ENCODE measurements at places on chromosomes 4 and X.

- H3K4me1 ChIP-seq: no peaks in the 10 kb centered on the region
- H3K27ac ChIP-seq: peak overlapping the region; percentile 63
- peaks cover 10% of the 10 kb centered on the region for H3K27me3 ChIP-seq
- H3K36me3 ChIP-seq: no peaks in the 10 kb centered on the region
Observed at GRCh38 chr4:24980064-24980690, 50.6 kb downstream of the LGI2 start.

DNA sequence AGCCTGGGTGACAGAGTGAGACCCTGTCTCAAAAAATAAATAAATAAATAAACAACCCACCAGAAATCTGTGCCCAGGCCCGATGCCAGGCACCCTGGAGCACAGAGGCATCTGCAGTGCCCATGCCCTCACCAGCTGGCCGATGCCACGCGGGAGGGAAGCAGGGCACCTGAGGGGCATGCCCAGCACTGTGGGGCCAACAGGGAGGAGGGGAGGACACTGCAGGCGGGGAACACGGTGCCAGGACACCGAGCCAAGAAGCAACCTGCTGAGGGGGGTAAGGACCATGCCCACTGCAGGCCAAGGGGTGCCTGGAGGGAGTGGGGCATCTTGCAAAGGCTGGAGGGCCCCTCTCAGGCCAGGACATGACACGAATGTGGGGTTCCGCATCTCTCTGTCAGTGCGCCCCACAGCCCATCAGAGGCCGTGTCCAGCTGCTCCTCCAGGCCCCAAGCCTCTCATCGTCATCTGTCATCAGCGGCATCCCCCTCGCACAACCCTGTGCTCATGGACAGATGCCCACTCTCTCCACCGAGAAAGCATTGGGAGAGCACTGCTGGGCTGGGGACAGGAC, 13.3 kb upstream of the DUSP9 start:
- no peaks in the 10 kb centered on the region for H3K4me1 ChIP-seq
- H3K27me3 ChIP-seq: no peaks in the 10 kb centered on the region
- no peak overlapping the region for H3K4me3 ChIP-seq
- H3K36me3 ChIP-seq: no peaks in the 10 kb centered on the region

- H3K4me3 ChIP-seq: no peak overlapping the region
- no peaks in the 10 kb centered on the region for H3K4me1 ChIP-seq
- DNase-seq: no peak
- H3K27ac ChIP-seq: no peak overlapping the region
- H3K27me3 ChIP-seq: no peaks in the 10 kb centered on the region
Observed at GRCh38 chr4:4941751-4942150, 77.5 kb downstream of the CYTL1 start.

DNA sequence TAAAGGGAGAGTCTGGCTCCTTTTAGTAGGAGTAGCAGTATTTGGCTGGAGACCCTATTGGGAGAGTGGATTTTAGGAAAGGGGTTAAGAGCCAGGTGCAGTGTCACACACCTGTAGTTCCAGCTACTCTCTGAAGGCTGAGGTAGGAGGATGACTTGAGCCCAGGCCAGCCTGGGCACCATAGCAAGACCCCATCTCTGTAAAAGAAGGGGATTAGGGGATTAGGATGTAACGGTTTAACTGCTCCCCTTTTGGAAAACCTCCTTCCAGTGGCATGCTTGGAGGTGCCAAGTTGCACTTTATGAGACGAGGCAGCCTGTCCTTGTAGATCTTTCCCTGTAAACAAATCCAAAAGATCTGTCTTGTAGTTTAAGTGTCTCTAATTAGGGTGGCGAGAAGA, 140.0 kb downstream of the KLHL8 start:
- no peaks in the 10 kb centered on the region for H3K27me3 ChIP-seq
- peaks cover 16% of the 10 kb centered on the region for H3K36me3 ChIP-seq
- DNase-seq: no peak
- peak overlapping the region; percentile 80 for H3K27ac ChIP-seq
- H3K4me1 ChIP-seq: peaks cover 35% of the 10 kb centered on the region

GRCh38 chrX:55451990-55452832, at the start of gene MAGEH1:
Gene MAGEH1, plus strand, starts transcription at chrX:55452127. Its CDS starts 248 bp downstream, at chrX:55452375.
- DNase-seq: peak; percentile 17
- H3K27ac ChIP-seq: peak within 1 kb of the TSS; percentile 83
- H3K27me3 ChIP-seq: no peaks in the 10 kb centered on the region
- peaks cover 4% of the 10 kb centered on the region for H3K4me1 ChIP-seq
- no peaks in the 10 kb centered on the region for H3K36me3 ChIP-seq

GRCh38 chr4:121668368-121669162, 28.2 kb downstream of the ANXA5 start:
- H3K4me1 ChIP-seq: no peaks in the 10 kb centered on the region
- no peaks in the 10 kb centered on the region for H3K27me3 ChIP-seq
- no peak overlapping the region for H3K27ac ChIP-seq
- H3K36me3 ChIP-seq: peaks cover 3% of the 10 kb centered on the region
- H3K4me3 ChIP-seq: no peak overlapping the region

DNA sequence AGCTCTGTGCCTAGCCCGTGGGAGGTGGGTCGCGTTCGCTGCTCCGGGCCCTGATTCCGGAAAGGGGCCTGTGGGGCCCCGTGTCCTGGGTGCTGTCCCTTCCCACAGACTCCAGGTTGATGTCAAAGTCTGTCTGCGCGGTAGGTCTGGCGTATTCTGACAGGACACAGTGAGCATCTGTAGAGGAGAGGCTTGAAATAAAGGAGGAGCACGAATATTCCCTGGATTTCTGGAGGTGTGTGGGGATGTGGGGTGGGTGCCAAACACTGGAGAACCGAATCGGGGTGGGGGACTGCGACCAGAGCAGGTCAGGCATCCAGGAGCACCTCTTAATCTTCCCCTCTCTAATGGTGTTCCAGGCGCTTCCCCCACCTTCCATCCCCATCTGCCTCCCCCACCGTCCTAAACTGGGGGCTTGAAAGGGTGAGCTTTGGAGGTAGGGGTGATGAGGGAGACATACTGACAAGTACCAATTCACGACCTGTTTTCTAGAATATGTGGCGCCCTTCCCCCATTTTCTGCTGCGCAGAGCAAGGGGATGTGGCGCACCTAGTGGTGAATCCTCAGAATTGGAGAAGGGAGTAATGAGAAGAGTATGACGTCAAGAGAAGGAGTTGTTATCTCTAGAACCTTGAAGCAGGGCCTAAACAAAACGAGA, 877 bp downstream of the GPRASP1 start:
- no peaks in the 10 kb centered on the region for H3K27me3 ChIP-seq
- H3K4me1 ChIP-seq: no peaks in the 10 kb centered on the region
- DNase-seq: no peak
- peak overlapping the region; percentile 62 for H3K27ac ChIP-seq
- H3K36me3 ChIP-seq: no peaks in the 10 kb centered on the region

DNA sequence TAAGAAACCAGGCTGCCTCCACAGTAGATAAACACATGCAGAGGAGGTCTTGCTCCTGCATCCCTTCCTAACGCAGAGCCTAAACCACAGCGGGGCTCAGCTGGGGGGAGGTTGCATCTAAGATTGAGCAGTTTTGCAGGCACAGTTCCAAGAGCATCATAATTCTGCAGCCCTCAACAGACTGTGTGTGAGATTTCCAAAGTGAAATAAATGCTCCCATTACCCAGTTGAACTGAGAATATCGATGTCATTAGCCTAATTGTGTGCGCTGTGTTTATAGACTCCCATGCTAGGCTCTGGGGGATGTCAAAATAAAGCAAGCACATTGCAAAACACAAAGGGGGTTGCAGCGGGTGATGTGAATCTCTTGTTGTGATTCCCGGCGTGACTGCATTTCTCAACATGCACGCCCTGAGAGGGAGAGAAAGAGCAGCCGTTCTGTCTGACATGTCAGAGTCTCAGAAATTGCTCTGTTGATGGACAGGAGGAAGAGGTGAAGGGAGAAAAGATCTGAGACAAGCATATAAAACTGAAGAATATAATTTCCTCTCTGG, 150.0 kb upstream of the PSAPL1 start:
- H3K4me3 ChIP-seq: no peak overlapping the region
- no peak overlapping the region for H3K27ac ChIP-seq
- no peaks in the 10 kb centered on the region for H3K4me1 ChIP-seq
- DNase-seq: no peak

DNA sequence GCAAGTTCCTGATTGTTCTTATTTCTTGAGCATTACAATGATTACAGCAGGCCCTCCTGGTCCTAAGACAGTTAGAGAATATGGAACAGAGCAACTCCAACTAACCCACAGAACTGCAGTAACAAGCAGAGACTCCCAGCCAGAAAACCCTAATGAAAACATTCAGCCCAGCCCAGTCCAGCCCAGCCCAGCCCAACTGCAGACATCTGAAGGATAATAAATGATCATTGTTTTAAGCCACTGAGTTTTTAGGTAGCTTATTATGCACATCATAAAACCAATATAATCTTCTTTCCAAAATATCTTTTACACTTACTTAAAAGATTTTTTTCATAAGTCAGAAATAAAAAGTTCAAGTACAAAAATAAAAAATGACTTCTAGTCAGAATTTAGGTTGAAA, 51.3 kb downstream of the SPOCK3 start:
- H3K36me3 ChIP-seq: no peaks in the 10 kb centered on the region
- no peak for DNase-seq
- no peak overlapping the region for H3K4me3 ChIP-seq

GRCh38 chr4:14920759-14921320, 81.4 kb upstream of the CPEB2 start:
- no peak overlapping the region for H3K4me3 ChIP-seq
- no peaks in the 10 kb centered on the region for H3K36me3 ChIP-seq
- H3K27me3 ChIP-seq: no peaks in the 10 kb centered on the region

DNA sequence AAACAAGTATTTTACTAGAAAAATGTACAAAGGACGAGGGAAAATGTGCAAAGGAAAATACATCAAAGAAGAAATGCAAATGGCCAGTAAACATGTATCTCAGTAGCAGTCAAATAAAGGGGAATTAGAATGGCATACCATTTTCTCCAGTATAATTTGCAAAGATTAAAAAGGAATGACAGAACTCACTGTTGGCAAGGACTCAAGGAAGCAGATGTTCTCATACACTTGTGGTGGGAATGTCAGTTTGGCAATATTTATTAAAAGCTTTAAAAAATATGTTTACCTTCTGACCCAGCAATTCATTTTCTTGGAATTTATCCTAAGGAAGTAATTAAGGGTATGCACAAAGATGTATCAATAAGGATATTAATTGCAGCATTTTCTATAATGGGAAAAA, 7.6 kb downstream of the CLCN5 start:
- no peak overlapping the region for H3K4me3 ChIP-seq
- no peaks in the 10 kb centered on the region for H3K4me1 ChIP-seq

GRCh38 chr4:150938417-150938816, 76.7 kb downstream of the LRBA start:
- DNase-seq: no peak
- no peak overlapping the region for H3K4me3 ChIP-seq
- H3K27me3 ChIP-seq: no peaks in the 10 kb centered on the region
- no peaks in the 10 kb centered on the region for H3K4me1 ChIP-seq
- no peak overlapping the region for H3K27ac ChIP-seq

DNA sequence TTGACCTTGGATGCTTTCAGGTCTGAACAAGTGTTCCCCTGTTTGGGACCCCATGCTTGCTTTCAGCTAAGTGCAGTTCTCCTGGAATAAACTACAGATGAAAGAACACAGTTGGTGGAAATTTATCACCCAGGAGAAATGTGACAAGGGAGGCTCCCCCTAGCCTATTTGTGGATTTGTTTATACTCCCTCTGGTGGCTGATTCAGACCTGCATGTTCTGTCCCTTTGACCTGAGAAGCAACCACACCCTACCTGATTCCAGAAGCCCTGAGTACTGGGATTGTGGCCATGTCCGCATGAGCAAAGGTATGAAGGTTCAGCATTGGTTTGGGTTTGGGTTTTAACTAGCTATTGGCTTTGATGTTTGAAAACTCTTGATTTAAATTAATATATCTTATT, 440.9 kb downstream of the MID1IP1 start:
- no peaks in the 10 kb centered on the region for H3K36me3 ChIP-seq
- H3K27me3 ChIP-seq: no peaks in the 10 kb centered on the region
- no peak overlapping the region for H3K4me3 ChIP-seq

GRCh38 chr4:107577743-107578142, 142.3 kb downstream of the PAPSS1 start:
- H3K27me3 ChIP-seq: no peaks in the 10 kb centered on the region
- H3K4me1 ChIP-seq: no peaks in the 10 kb centered on the region
- no peak overlapping the region for H3K27ac ChIP-seq
- no peak overlapping the region for H3K4me3 ChIP-seq
- no peaks in the 10 kb centered on the region for H3K36me3 ChIP-seq

DNA sequence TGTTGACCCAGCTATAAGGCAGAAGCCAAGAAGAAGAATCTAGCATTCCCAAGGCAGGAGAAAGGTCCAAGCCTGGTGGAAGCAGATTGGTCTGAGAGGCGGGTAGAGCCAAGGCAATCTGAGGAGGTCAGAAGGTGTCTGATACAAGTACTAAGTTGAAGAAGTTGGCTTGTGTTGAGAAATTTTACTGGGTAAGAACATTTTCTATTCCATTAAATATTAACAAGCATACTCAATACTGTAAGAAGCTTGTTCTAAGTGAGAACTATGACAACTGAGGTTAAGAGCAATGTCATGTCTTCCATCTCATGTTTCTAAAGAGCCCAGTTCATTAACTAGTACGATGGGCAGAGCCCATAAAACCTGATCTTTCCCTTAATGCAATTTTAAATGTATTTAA, 75.0 kb downstream of the FAM13A start:
- DNase-seq: no peak
- no peak overlapping the region for H3K27ac ChIP-seq
- no peaks in the 10 kb centered on the region for H3K36me3 ChIP-seq

DNA sequence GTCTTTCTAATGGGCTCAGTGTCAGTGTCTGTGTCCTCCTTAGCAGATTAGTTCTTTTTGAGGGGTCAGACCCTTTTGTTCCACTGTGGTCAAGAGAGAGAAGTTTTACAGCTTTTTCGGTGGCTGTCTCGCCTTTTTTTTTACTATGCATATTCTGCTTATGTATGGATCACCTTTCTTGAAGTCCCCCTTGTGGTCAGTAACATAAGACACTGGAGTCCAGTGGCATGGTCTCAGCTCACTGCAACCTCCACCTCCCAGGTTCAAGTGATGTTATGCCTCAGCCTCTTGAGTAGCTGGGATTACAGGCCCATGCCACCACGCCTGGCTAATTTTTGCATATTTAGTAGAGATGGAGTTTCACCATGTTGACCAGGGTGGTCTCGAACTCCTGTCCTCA, 54.0 kb upstream of the PGRMC2 start:
- no peak for DNase-seq
- H3K27me3 ChIP-seq: no peaks in the 10 kb centered on the region
- H3K36me3 ChIP-seq: no peaks in the 10 kb centered on the region
- no peak overlapping the region for H3K4me3 ChIP-seq
- H3K4me1 ChIP-seq: no peaks in the 10 kb centered on the region

- no peak for DNase-seq
- no peak overlapping the region for H3K4me3 ChIP-seq
- no peak overlapping the region for H3K27ac ChIP-seq
- H3K4me1 ChIP-seq: no peaks in the 10 kb centered on the region
Observed at GRCh38 chrX:38402118-38402517, 49.7 kb downstream of the OTC start.

- H3K36me3 ChIP-seq: no peaks in the 10 kb centered on the region
- H3K4me3 ChIP-seq: no peak overlapping the region
- no peak overlapping the region for H3K27ac ChIP-seq
- H3K27me3 ChIP-seq: no peaks in the 10 kb centered on the region
- no peaks in the 10 kb centered on the region for H3K4me1 ChIP-seq
Observed at GRCh38 chr4:121034017-121034416, 38.3 kb downstream of the NDNF start.

- H3K27ac ChIP-seq: no peak overlapping the region
- no peak for DNase-seq
- no peaks in the 10 kb centered on the region for H3K36me3 ChIP-seq
- H3K4me3 ChIP-seq: no peak overlapping the region
- no peaks in the 10 kb centered on the region for H3K27me3 ChIP-seq
Observed at GRCh38 chr4:81499840-81500239, 28.1 kb upstream of the RASGEF1B start.

GRCh38 chr4:24686866-24687692, 102.7 kb upstream of the DHX15 start:
- no peak for DNase-seq
- no peak overlapping the region for H3K4me3 ChIP-seq
- H3K27ac ChIP-seq: no peak overlapping the region
- H3K4me1 ChIP-seq: peaks cover 17% of the 10 kb centered on the region

Data from esophagus squamous epithelium (tissue), 5 donors.